CD8-positive, alpha-beta T cell (primary cell): ENCODE measurements at places on chromosomes 3 and 15.

DNA sequence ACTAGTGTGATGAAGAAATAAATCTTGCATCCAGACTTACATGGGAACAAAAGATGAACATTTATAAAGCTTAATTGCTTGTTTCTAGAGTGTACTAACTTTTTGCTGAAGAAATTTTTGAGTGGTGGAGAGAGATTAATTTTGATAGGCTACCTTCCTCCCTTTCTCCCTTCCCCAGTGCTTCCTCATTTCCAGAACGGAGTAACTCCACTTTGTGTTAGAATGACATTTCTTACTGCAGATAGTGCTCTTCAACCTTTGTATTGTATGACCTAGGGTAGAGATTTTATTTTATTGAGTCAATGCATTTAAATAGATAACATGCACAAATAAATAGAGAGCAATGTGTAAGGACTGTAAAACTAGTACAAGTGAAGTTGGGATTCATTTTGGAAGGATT, 1.9 kb downstream of the ATP1B3 start:
- DNase-seq, result no peak

DNA sequence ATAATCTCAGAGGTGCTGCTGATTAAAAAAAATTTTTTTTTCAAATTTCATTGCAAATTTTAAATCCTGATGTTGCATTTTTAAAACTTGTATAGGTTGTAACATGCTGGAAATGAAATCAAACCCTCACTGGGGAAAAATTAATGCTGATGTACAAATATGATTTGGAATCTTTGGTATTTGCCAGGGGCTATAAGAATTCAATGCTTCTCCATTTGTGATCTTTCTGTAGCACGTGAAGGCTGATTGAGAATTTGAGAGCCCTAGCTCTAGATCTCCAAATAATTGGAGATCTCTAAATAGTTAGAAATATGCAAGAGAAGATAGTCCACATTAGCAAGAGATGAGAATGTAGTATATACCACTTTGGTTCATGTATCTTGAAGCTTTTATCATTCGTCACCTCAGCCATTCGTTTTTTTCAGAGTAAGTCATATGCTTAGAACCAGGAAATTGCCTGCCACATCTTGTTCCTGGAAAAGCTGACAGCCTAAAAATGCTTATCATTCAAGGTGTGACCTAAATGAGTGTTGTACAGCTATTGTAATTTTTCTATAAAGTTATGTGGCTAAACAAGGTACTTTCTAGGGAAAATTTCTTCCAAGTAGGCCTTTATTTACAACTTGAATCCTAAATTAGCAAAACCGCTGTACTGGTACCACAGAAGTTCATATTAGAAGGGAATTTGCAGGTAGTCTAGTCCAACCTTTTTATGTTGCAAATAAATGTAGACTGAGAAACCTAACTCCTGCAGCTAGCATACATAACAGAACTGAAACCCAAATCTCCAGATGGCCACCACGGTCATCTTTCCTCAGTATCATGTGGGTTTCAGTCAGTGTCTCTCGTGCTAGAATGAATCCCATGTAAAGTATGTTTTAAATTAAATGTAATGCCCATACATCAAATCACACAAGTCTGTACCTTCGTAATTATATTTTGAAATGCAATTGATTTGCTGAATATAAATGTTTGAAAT, 48.5 kb downstream of the FNDC3B start:
- DNase-seq, result no peak

DNA sequence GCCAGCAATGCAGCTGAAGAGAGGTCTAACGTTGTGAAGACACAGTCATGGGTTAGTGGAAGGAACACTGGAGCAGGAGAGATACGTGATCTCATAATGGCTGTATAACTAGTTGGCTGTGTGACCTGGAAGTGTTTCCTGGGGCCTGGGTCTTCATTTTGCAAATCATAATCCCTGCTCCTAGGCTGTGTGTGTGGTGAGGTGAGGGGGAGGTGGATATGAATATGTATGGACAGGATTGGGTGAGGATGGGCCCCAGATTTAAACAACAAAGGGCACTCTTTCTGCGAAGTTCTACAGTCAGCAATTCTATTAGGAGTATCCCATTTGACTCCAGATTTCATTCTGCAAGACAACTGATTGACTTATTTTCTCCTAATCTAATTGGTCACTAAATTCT, 41.3 kb downstream of the ANKRD28 start:
- DNase-seq, result no peak

DNA sequence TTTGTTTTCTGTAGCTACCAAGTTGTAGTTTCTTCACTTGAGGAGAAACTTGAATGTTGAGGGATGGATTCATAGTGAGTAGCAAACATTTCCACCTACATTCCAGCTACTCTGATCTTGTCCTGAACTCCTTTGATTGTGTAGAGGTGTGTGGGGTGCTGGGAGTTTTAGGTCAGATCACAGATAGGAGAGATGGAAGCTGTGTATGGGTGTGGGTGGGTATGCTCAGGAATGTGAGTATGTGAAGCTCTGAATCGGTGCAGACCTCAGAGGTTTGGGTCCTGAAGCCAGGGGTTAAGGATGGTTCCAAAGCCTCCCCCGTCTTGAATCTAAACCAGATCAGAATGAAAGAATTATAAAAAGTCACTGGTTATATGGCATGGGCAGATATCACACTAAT, 52.6 kb upstream of the VILL start:
- DNase-seq, result no peak

- DNase-seq, result no peak
These were observed 26.6 kb downstream of the SLC24A5 start for GRCh38 chr15:48147358-48147757.

DNA sequence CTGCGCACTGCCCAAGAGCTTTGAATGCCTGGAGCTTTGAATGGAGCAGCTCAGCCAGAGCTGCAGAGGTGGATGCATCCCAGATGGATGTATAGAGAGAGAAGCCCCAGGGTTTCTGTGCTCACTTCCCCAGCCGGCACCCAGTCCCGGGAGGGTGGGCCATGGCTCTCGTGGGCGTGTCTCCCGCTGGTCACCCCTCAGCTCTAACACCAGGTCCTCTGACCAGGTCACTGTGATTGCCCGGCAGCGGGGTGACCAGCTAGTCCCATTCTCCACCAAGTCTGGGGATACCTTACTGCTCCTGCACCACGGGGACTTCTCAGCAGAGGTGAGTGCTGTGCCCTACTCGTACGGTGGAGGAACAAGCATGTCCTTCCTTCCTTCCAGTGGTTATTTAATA, 10.7 kb downstream of the TMEM43 start:
- no peak for DNase-seq

- no peak for DNase-seq
These were observed 495.6 kb downstream of the LPP start for GRCh38 chr3:188649521-188649920.

- DNase-seq, result no peak
These were observed 98.0 kb upstream of the TNIK start for GRCh38 chr3:171558188-171558696.

DNA sequence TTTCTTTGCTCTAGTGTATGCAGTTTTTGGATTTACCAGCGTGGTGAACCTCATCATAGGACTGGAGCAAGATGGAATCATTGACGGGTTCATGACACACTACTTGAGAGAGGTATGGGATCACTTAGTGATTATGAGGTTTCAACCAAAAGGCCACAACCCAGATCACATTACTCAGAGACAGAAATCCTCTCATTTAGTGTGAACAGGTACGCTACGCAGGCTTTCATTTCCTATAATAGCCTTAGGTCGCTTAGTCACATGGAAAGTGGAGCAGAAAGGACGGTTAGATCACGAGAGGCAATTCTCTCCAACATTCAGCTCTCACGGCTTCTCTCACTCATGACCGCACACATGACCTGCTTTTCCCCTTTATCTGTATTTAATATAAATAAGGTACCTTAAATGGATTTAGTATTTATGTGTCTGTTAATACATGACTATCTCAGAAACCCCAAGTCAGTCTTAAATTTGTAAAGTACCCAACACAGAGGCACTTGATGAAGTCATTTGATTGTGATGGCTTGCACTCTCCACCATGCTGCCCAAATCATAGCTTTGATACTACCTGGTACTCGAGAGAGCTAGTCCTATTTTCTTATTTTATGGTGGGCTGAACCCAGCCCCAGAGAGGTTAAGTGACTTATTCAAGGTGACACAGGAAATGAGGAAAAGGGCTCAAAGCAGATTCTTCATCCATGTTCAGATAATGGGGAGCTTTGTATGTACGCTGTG, 8.6 kb downstream of the TM6SF1 start:
- no peak for DNase-seq

DNA sequence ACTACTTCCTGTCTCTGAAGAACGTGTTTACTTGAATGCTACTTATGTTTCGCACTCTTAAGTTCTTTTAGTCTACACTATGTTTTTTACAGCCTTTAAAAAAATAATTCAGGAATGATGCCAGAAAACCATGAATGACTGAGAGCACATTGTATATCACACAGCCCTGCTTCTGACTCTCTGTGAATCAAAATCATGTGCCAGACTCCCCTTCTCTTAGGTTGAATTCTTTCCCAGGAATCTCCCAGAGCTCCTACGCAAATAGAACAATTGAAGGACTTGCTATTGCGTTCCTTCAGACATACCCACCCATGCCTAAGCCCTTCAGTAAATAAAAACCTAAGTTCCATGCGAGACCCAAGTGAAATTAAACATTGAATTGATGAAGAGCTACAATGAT, 782.0 kb upstream of the ALCAM start:
- DNase-seq, result no peak

GRCh38 chr15:91508633-91509032, 344.9 kb upstream of the SLCO3A1 start:
- no peak for DNase-seq

DNA sequence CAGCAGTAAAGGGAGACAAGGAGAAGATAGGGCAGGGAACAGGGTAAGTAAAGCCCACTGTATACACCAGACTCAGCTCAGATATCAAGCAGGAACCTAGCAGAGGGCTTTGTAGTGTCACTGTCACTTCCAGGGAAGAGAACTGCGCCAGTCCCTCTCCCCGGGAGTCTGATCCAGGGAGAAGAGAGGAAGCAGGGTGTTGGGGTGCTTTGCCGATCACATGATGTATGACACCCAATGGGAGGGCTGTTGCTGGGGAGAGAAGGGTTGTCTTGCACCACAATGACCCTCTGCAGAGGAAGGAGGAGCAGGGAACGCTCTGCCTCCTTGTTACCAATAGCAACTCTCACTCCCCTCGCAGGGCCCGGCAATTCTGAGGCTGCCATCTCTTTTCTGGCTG, 147.2 kb upstream of the SLC2A2 start:
- DNase-seq, result no peak
